ENCODE measurements at places on chromosomes 1 and 21. TPM values are rescaled to one million over a fixed set of nuclear protein-coding genes. Genes with fewer than 3 reads are reported as not detected.

DNA sequence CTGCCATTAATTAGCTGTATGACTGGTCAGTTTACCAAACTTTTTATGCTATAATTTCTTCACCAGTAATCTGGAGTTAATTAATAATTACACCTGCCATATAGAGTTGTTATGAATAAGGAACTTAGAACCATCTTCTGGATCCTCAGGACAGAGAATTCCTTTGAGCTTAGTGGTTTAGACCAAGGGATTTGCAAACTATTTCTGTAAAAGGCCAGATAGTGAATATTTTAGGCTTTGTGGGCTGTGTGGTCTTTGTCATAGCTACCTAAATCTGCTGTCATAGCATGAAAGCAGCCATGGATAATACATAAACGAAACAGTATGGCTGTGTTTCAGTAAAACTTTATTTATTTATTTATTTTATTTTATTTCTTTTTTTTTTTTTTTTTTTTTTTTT is 9.0 kb downstream of the TIMM17A start:
- no peak overlapping the region for H3K27ac ChIP-seq
- H3K27me3 ChIP-seq = no peaks in the 10 kb centered on the region
- no peaks in the 10 kb centered on the region for H3K4me1 ChIP-seq
- H3K4me3 ChIP-seq = no peak overlapping the region

DNA sequence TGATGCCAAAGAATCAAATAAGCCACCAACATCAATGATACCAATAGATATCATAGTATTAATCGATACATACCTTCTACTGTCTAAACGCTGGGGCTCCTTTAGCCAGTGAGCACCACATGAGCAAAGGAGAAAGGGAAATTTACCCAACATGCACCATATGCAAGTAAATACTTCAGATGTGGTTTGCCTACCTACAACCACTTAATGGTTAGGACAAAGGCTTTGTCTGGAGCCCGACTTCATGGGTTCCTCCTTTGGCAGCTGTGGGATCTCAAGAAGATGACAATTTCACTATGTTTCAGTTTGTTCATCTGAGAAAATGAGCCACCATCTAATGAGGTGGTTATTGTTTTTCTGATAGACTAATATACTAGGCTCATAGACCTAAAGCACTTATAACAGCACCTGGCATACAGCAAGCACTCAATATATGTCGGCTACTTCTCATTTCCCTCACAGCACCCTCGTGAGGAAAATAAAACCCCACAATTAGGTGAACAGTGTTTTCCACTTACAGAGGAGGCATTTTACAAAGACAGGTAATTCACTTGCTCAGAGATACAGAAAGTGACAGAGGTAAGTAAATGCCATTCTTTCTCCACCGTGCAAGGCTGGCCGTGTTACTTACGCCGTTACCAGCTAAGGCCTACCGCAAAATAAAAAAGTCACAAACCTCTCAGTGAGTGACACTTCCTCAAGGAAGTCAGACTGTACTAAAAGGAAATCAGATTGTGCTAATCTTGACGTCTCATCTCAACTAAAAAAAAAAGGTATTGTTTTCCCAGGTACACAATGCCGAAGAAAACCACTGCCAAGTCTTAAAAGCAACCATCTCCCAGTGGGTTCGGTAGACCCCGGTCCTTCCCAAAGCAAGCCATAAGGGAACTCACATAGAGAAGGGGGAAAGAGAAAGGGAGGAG is 1.6 kb downstream of the TTC13 start:
- no peak for DNase-seq
- H3K36me3 ChIP-seq = peaks cover 2% of the 10 kb centered on the region
- H3K27ac ChIP-seq = no peak overlapping the region

GRCh38 chr1:245671349-245671748 is 516.6 kb downstream of the KIF26B start:
- no peaks in the 10 kb centered on the region for H3K27me3 ChIP-seq
- DNase-seq = no peak
- H3K4me3 ChIP-seq = no peak overlapping the region
- H3K4me1 ChIP-seq = peaks cover 2% of the 10 kb centered on the region
- no peaks in the 10 kb centered on the region for H3K36me3 ChIP-seq

GRCh38 chr1:204589409-204590038 is 73.3 kb downstream of the MDM4 start:
- no peaks in the 10 kb centered on the region for H3K27me3 ChIP-seq
- peak; percentile 66 for DNase-seq
- H3K4me3 ChIP-seq = no peak overlapping the region
- H3K36me3 ChIP-seq = no peaks in the 10 kb centered on the region

GRCh38 chr1:228104526-228105269 is 1.6 kb upstream of the C1orf35 start:
- no peak overlapping the region for H3K4me3 ChIP-seq
- no peaks in the 10 kb centered on the region for H3K4me1 ChIP-seq
- peaks cover 20% of the 10 kb centered on the region for H3K36me3 ChIP-seq
- H3K27me3 ChIP-seq = no peaks in the 10 kb centered on the region
- no peak overlapping the region for H3K27ac ChIP-seq

DNA sequence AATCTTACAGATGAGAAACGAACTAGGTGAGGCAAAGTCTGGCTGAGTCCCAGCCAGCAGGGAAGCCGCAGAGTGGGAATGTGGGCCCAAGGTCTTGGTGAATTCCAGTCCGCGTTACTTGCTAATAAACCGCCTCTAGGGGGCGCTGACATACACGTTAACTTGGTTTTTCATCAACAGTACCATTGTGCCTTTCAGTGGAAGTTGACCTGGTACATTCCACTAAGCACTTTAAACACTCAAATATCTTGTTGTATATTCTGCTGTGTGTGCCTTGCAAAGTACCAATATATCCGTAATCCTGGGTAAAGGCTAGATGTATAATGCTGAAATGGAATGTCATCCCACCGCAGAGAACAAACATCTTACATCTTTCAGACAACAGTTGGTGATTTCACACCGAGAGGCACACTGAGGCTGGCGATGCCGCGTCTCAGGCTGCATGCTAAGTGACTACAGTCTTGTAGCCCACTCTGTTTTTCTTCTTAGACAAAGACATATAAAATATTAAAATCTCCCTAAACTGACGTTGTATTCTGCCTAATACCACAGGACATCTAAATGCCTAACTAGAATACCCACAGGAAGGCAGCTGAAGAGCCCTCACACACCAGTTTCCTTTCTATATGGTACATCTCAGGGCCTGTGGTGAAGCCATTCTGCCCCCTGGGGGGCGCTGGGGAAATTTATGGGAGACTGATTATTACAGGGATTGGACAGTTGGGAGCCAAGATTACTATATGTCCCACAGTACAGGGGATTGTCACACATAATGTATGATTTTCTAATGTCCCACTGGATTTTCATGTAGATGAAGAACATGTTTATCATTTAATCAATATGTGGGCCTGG is 49.2 kb upstream of the C1orf198 start:
- peaks cover 3% of the 10 kb centered on the region for H3K4me1 ChIP-seq
- no peaks in the 10 kb centered on the region for H3K36me3 ChIP-seq
- no peaks in the 10 kb centered on the region for H3K27me3 ChIP-seq

Gene PGLYRP3
- polyA plus RNA-seq = not detected

Gene FAM72D
- 2.1 TPM for polyA plus RNA-seq

All from fibroblast of lung (primary cell).